ENCODE measurements at places on chromosomes 16 and 17.
A peak's percentile ranks its signal among the peaks of the same experiment; 100 is the strongest.

- DNase-seq, result no peak
Measured at GRCh38 chr17:79325709-79326430, 251.2 kb downstream of the ENGASE start.

GRCh38 chr17:43689814-43690213 lies 28.1 kb upstream of the MEOX1 start:
- no peak for DNase-seq

GRCh38 chr17:28492352-28493310 lies 13.5 kb upstream of the FOXN1 start:
- DNase-seq, result no peak

DNA sequence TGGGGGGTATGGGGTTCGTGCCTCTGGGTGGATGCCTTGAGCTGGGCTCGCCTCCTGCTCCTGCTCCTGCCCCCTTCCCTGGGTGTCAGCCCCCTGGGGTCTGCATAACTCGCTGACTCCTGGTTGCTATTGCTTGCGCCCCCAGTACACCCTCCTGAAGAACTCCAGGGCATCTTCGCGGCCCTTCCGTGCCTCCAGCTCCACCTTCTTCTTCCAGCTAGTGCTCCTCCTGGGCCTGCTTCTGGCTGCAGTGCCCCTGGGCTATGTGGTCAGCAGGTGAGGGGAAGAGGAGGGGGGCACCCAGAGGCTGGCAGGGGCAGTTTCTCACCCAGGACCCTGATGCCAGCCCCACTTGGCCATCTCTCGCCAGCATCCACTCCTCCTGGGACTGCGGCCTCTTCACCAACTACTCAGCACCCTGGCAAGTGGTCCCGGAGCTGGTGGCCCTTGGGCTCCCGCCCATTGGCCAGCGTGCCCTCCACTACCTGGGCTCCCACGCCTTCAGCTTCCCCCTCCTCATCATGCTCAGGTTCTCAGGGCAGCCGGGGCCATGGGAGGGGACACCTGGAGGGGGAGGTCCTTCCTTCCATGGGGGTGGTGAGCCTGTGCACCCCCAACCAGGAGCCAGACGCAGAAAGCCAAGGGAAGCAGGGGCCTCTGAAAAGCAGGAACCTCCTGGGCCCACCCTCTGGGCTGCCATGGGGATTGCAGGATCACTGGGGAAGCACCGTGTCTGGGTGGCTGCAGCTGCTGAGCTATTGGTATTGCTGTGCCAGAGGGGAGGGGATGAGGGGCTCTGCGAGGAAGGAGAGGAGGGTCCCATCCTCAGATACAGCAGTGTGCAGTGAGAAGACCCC lies 7.8 kb upstream of the C17orf99 start:
- DNase-seq, result no peak

- peak; percentile 48 for DNase-seq
Measured at GRCh38 chr17:14205992-14206461, 30.6 kb downstream of the CDRT15 start.

GRCh38 chr17:28720247-28720996 lies 637 bp downstream of the RPL23A start:
- no peak for DNase-seq

GRCh38 chr16:72878301-72879269 lies 169.3 kb downstream of the ZFHX3 start:
- no peak for DNase-seq

DNA sequence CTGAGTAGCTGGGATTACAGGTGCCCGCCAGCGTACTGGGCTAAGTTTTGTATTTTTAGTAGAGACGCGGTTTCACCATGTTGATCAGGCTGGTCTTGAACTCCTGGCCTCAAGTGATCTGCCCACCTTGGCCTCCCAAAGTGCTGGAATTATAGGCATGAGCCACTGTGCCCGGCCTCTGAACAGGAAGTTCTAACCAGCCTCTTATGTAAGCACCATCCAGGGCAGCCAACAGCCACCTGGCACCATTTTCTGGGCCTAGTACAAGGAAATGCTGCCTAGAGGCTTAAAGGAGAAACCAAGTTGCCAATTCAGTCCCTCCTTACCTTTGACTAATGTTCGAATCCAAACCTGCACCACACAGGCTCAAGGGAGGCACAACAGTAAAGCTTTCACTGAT lies 8.5 kb upstream of the SLC39A11 start:
- DNase-seq, result no peak

DNA sequence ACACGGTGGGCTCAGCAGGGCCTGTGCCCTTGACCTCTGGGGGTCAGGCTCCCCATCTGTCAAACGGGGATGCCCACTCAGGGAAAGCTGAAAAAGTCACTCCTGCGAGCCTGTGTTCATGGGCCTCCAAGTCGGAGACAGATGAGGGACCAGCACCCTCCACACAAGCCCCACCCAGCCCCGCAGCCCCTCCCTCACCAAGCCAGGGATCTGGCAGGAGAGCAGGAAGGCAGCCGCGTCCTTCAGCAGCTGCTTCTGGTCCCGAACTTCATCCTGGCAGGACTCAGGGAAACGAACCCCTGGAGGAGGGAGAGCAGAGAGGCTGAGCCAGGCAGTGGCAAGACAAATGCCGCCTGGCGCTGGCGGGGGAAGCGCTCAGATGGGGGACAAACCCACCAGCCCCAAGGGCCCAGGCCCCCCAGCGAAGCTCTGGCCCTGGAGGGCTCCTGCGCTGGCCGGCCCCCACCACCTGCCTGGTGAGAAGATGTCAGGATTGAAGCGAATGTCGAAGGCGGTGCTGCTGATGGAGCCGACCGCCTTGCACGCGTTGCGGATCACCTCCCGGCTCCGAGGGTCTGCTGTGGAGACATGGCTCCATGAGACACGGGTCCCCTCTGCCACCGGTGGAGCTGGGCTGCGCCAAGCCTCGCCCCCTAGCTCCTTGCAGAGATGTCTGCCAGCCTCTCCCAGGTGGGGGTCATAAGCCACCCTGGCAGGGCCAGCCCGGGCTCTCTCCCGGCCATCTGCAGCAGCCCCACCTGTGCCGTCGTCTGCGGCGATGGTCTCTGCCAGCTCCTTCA lies 15.4 kb downstream of the CLUH start:
- DNase-seq, result no peak

GRCh38 chr16:6095414-6095813 lies 997.8 kb upstream of the EEF2KMT start:
- no peak for DNase-seq

- DNase-seq, result no peak
Measured at GRCh38 chr17:3985846-3986245, 21.6 kb upstream of the ATP2A3 start.

- DNase-seq, result no peak
Measured at GRCh38 chr16:54242199-54242598, 44.4 kb downstream of the IRX3 start.

GRCh38 chr17:45791935-45792334 lies 7.8 kb downstream of the CRHR1 start:
- DNase-seq, result no peak

DNA sequence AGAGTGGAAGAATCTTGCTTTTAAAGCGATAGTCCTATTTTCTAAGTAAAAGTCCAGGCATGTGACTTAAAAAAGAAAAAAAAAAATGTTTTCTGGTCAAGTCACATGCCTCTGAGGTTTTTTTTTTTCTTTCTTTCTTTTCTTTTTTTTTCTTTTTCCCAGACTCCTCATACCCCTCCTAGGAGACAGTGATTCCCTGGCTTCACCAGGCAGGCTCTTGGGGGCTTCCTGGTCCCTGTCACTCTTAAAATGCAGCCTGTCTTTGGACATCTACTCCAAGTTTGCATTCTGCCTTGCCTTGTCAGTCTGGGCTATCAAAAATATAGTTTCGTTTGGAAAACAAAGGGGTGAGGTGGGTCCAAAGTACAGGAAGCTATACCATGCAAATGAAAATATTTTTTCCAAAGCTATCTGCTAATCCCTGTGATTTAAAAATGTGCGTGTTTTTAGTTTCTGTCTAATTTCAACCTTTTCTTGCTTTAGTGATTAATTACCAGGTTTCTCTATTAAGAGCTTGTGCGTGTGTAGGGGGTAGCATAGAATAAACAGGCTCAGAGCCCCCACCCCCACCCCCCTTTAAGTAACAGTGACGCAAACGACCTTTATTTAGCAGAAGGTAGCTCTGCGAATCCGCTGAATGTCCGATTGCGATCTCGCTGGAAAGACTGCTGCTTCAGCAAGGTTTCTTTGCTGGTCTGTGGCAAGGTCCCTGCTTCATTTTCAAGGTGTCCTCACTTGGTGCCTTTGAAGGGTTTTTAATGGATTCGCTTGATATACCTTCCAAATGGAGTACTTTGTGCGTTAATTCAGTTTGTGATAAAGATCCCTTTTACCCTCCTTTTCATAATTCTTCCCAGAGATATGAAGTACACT lies 510.2 kb downstream of the WWOX start:
- DNase-seq, result no peak

DNA sequence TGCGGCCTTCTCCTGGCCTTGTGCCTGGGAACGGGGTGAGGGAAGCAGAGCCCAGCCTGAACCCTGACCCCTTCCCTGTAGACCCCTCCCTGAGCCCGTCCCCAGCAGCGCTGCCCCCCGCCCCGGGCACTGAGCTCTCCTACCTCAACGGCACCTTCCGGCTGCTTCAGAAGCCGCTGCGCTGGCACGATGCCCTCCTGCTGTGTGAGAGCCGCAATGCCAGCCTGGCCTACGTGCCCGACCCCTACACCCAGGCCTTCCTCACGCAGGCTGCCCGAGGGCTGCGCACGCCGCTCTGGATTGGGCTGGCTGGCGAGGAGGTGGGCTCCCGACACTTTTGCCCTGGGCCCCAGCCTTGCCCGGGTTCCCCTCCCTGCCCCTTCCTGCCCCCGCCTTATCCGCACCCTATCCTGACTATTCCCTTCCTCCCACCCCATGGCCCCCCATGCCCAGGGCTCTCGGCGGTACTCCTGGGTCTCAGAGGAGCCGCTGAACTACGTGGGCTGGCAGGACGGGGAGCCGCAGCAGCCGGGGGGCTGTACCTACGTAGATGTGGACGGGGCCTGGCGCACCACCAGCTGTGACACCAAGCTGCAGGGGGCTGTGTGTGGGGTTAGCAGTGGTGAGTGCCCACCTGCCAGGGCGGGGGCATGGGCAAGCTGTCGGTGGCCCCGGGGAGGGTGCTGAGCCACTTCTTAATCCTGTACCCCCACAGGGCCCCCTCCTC lies 62.1 kb downstream of the MRC2 start:
- no peak for DNase-seq

DNA sequence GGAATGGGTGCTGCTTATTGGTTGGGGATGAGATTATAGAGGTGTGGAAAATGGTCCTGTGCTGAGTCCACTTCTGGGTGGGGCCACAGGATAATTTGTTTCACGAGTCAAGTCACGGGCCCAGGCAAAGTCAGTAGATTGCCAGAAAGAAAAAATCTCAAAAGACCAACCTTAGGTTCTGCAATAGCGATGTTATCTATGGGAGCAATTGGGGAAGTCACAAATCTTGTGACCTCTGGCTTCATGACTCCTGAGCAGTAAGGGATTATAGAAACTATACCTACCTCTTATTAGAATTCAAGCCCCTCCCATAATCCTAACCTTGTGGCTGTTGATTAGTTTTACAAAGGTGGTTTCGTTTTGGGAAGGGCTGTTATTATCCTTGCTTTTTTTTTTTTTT lies 31.4 kb downstream of the WWP2 start:
- DNase-seq, result no peak

DNA sequence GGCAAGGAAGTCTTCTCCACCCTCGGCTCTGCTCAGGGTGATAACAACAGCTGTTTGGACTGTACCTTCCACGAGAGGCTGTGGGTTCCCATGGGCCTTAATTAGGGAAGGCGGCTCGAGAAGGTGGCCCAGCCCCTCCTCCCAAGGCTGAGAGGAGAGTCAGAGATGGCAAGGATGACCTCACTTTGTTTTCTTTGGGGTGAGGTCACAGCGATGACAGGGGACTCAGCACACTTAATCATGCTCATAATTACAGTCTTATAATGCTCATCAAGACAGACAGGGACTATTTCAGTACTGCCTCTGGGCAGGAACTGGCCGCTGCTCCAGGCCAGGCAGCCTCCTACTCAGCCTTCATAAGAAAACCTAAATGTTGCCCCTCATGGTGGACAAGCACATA lies 19.7 kb downstream of the WFDC1 start:
- no peak for DNase-seq

DNA sequence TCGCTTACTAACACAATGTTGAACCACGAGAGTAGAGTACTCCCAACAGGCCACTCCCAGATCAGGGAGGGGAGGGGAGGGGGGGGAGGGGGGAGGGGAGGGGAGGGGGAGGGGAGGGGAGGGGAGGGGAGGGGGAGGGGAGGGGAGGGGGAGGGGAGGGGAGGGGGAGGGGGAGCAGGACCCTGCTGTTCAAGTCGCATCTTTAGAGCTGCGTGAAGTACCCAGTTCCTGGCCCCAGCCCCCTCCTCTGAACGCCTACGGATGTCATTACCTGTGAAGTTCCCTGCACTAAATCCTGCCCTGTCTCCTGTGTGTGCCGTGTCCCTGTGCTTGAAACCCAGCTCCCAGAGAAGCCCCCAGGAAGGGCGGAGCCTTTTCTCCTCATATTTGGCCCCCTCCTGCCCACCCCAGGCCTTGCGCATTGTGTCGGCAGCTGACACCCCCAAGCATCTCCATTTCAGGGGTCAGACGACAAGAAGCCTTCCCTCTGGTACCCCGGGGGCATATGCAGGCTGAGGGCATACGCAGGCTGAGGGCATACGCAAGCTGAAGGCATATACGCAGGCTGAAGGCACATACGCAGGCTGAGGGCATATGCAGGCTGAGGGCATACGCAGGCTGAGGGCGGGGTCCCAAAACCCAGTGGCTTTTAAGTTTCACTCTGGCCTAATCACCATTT lies 330.2 kb downstream of the C16orf95 start:
- DNase-seq, result no peak

DNA sequence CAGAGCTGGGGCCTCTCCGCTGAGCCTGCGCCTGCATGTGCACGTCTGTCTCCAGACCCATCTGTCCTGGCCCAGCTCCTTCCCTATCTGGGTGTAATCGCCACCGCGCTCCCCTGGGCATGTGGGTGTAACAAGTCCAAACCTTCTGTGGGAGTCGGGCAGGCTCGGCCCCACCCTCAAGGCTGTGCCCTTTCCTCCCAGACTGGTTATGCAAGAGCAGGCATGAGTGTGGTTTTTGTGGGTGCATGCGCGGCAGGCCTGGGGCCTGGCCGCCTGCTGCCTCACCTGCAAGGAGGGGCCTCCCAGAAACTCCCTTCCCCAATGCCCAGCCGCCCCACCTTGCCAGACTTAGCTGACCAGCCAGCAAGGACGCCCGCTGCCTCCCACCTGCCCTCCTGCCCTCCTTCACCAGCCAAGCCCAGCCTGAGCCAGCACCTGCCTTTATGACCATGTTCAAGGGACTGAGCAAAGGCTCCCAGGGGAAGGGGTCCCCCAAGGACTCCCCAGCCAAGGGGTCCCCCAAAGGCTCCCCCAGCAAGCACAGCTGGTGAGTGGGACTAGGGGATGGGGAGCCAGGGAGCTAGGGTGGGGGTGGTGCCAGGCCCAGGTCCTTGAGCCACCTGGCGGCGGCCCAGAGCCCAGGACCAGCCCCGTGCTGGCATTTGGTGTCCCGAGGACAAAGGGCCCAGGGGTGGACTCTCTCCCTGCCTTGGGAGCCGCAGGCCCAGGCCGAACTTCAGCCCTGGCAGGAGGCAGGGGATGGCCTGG lies at the start of gene EVPLL:
EVPLL (plus strand) TSS at position 342 of the 768 bp plus-strand sequence. CDS start 3,160 bp downstream, outside the sequence.
- no peak for DNase-seq

GRCh38 chr16:67419502-67419901 lies 3.2 kb upstream of the ZDHHC1 start:
- DNase-seq, result no peak

- DNase-seq, result no peak
Measured at GRCh38 chr16:73027685-73028111, 20.2 kb downstream of the ZFHX3 start.

- DNase-seq, result peak; percentile 56
Measured at GRCh38 chr16:79628501-79628975, 28.0 kb upstream of the MAF start.
